Activated T-helper 2 cell treated with anti-CD3 and anti-CD28 coated beads, Interferon-gamma antibody, Interleukin-2, Interleukin-4, amounts not matched to agents 10 μg/mL and 5 μg/mL and 100 μg/mL, durations not matched to agents 14 hours and 24 hours and 36 hours (primary cell): ENCODE measurements at places on chromosomes 16 and 17. TPM values are rescaled to one million over a fixed set of nuclear protein-coding genes. Genes with fewer than 3 reads are reported as not detected.
A peak's percentile ranks its signal among the peaks of the same experiment; 100 is the strongest.

The MYOCD gene
- not detected in 2 replicates for total RNA-seq

The LYRM1 gene
- total RNA-seq = 30.5 and 34.7 TPM in 2 replicates

The KRTAP1-5 gene
- total RNA-seq = not detected in 2 replicates

DNA sequence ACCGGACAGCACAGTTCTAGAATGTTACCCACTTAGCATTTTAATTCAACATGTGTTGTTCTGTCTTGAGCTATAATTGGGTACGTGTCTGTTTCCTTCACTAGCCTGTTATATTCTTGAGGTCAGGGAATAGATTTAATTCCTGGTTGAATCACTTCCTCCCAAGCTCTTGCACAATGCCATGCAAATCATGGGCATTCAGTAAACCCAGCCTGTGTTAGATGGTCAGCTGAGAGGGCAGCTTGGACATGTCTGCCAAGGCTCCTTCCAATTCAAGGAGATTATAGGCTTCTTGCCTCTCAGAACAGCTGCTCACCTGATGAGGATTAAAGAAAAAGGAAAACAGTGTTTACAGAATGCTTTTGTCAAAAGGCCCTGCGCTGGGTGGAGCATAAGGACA is 12.6 kb downstream of the C1QTNF1 start:
- H3K27ac ChIP-seq = no peak overlapping the region
- peaks cover 4% of the 10 kb centered on the region for H3K27me3 ChIP-seq
- no peaks in the 10 kb centered on the region for H3K36me3 ChIP-seq
- no peak overlapping the region for H3K4me3 ChIP-seq

DNA sequence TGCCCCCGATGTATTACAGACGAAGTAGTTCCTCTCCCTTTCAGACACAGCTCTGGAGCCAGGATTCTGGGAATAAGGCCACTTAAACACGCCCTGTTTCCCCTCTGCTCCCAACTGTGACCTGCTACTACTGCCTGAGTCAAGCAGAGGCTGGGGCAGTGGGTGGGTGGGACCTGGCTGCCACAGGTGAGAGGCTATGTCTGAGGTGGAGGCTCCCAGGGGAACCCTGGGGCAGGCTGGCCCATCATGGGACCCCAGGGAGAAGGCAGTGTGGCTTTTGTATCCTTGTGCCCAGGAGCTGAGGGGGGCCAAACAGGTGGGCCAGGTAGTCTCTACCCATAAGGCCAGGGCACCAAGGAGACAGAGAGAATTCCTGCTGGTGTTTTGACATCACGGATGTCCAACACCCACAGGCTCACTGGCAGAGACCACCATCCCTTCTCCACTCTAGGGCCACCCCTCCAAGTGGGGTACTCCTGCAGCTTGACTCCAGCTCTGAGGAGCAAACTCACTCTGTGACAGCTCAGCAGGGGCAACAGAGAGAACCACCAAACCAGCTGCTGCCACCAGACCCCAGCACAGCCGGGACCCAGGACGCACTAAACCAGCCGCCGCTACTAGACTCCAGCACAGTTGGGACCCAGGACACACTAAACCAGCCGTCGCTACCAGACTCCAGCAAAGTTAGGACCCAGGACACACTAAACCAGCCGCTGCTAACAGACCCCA is 105.3 kb upstream of the SMURF2 start:
- no peaks in the 10 kb centered on the region for H3K4me1 ChIP-seq
- H3K4me3 ChIP-seq = no peak overlapping the region
- peaks cover 20% of the 10 kb centered on the region for H3K36me3 ChIP-seq
- H3K27ac ChIP-seq = no peak overlapping the region
- H3K27me3 ChIP-seq = no peaks in the 10 kb centered on the region

DNA sequence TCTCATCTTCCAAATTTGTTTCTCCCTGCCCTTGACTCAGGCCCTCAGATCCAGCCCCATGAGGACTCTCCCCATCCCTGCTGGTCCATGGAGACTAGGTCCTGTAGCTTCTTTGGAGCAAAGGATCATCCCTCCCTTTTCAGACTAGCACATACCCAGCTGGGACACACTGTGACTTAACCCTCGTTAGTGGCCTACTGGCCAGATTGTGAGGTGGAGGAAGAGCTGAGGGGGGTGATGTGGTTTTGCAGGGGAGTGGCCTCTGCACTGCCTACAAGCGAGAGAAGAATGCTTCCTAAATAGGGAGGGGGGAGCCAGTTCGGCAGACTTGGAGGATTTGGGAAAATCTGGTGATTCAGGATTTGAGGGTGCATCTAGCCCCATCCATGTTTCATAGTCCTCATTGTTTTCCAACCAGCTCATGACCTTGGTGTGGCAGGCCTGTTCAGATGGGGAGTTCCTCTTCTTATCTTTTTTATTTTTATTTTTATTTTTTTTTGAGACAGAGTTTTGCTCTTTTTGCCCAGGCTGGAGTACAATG is 47.8 kb upstream of the SLC47A1 start:
- H3K27me3 ChIP-seq = peaks cover 2% of the 10 kb centered on the region
- DNase-seq = no peak
- H3K27ac ChIP-seq = no peak overlapping the region
- no peak overlapping the region for H3K4me3 ChIP-seq
- no peaks in the 10 kb centered on the region for H3K4me1 ChIP-seq
- no peaks in the 10 kb centered on the region for H3K36me3 ChIP-seq

DNA sequence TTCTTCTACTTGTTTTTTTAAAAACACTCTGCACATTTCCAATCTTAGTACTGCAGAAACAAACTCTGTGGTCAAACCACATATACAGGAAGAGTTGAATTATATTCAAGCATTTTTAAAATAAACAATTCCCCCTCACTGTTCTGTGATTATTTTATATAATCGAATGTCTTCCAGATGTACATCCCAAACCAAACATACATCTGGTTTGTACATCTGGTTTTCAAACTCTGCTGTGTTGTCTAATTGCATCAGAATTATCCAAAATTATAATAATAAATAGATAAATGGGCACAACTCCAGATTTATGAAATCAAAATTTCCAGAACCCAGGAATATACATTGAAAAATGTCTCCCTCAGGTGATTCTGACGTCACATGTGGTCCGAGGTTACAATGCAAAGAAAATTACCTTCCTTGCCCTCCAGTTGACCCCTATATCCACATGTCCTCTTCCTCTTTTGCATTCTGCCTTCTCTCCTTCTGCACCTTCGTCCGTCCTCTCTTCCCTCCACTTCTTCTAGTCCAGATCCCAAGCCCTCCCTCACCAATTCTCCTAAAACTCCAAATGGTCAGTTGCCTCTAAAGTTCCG is 13.3 kb upstream of the CCDC144A start:
- H3K4me3 ChIP-seq = no peak overlapping the region
- H3K27me3 ChIP-seq = peaks cover 17% of the 10 kb centered on the region
- H3K36me3 ChIP-seq = no peaks in the 10 kb centered on the region
- H3K27ac ChIP-seq = no peak overlapping the region
- DNase-seq = no peak
- H3K4me1 ChIP-seq = no peaks in the 10 kb centered on the region

GRCh38 chr17:62617894-62618472 is 9.5 kb upstream of the MRC2 start:
- H3K27ac ChIP-seq = no peak overlapping the region
- H3K27me3 ChIP-seq = no peaks in the 10 kb centered on the region
- no peak overlapping the region for H3K4me3 ChIP-seq
- peaks cover 7% of the 10 kb centered on the region for H3K4me1 ChIP-seq
- DNase-seq = no peak

- no peaks in the 10 kb centered on the region for H3K27me3 ChIP-seq
- peaks cover 55% of the 10 kb centered on the region for H3K4me1 ChIP-seq
- DNase-seq = no peak
- peak overlapping the region; percentile 91 for H3K4me3 ChIP-seq
These were observed 1.3 kb downstream of the ADCY7 start for GRCh38 chr16:50267651-50268050.

DNA sequence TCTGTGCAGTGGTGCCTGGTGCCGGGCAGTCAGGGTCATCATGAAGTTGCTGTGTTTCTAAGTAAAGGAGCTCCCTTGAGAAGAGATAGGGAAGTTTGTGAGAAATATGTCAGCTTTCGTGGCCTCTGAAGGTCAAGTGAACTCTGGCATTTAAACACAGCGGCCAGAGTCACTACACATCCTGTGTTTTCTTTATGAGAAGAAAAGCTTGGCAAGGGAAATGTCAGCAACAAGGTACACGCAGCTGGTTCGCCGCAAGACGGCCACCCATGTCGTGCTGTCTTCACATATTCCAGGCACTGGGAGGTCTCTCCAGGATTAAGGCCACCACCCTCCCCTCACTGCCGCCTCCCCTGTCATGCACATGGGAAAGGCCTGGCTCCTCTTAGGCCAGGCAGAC is 33.2 kb upstream of the PEMT start:
- H3K27me3 ChIP-seq = peaks cover 7% of the 10 kb centered on the region
- no peak overlapping the region for H3K4me3 ChIP-seq
- no peak overlapping the region for H3K27ac ChIP-seq
- H3K36me3 ChIP-seq = no peaks in the 10 kb centered on the region
- peaks cover 6% of the 10 kb centered on the region for H3K4me1 ChIP-seq

DNA sequence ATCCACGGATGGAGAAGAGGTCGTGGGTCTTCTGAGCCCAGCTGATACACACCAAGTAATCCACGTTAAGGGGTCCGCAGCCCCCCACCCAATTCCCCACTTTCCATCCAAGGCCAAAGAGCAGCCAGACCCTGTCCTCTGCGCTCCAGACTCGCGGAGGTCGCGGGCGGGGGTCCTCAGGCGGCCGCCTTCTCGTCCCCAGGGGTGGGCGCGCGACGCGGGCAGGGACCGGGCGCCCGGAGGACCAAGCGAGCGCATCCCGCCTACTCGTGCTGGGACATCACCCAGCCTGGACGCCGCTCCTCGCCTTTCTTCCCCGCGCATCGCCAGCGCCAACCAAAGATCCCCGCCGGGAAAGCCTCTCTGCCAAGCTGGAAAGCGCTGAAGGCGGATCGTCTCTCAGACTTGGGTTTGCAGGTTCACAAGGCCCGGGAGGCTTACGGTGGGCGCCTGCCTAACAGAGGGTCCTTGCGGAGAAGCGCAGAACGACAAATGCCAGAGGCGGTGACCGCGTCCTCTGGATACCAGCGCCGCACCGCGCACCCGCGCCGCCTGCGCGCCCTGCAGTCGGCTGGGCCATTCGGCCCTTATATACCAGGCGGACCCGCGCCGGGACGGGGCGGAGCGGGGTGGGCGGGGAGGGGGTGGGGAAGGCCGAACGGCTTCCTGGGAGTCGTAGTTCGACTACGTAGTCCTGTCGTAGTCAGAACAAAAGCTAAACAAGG is 471.6 kb downstream of the SOX9 start:
- H3K36me3 ChIP-seq = no peaks in the 10 kb centered on the region
- H3K27me3 ChIP-seq = peaks cover 59% of the 10 kb centered on the region
- H3K4me1 ChIP-seq = peaks cover 20% of the 10 kb centered on the region
- H3K4me3 ChIP-seq = peak overlapping the region; percentile 80

DNA sequence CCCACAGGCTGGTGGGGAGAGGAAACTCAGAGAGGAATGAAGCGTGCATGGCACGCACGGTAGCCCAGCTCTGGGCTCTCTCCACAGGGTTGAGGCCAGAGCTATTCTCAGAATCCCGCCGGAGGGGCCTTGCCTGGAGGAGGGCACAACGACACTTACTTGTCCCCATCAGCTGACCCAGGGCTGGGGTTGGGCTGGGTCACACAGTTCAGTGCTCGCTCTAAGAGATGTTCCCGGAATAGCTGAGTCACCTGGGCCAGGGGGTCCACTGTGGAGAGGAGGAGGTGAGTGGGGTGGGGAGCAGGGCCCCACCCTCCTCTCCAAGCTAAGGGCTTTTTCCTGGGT is 21.8 kb downstream of the SREBF1 start:
- no peak overlapping the region for H3K27ac ChIP-seq
- no peak overlapping the region for H3K4me3 ChIP-seq
- peaks cover 73% of the 10 kb centered on the region for H3K36me3 ChIP-seq
- H3K4me1 ChIP-seq = peaks cover 22% of the 10 kb centered on the region
- no peaks in the 10 kb centered on the region for H3K27me3 ChIP-seq
- DNase-seq = no peak

DNA sequence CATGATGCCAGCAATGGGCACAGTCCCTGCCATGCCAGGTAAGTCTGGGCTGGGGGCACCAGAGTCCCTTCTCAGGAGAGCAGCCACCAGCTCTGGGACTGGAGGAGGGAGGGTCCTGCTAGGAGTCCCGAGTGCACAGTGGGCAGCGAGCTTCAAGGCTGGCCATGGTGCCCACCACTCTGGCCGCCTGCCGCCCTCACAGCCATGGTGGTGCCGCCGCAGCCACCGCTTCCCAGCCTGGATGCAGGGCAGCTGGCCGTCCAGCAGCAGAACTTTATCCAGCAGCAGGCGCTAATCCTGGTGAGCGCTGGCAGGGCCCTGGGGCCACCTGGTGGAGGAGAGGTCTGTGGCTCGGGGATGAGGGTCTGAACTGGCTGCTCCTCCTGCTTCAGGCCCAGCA is 17.9 kb upstream of the SMIM5 start:
- no peaks in the 10 kb centered on the region for H3K36me3 ChIP-seq
- H3K4me3 ChIP-seq = no peak overlapping the region
- DNase-seq = no peak
- no peaks in the 10 kb centered on the region for H3K27me3 ChIP-seq
- H3K4me1 ChIP-seq = no peaks in the 10 kb centered on the region

DNA sequence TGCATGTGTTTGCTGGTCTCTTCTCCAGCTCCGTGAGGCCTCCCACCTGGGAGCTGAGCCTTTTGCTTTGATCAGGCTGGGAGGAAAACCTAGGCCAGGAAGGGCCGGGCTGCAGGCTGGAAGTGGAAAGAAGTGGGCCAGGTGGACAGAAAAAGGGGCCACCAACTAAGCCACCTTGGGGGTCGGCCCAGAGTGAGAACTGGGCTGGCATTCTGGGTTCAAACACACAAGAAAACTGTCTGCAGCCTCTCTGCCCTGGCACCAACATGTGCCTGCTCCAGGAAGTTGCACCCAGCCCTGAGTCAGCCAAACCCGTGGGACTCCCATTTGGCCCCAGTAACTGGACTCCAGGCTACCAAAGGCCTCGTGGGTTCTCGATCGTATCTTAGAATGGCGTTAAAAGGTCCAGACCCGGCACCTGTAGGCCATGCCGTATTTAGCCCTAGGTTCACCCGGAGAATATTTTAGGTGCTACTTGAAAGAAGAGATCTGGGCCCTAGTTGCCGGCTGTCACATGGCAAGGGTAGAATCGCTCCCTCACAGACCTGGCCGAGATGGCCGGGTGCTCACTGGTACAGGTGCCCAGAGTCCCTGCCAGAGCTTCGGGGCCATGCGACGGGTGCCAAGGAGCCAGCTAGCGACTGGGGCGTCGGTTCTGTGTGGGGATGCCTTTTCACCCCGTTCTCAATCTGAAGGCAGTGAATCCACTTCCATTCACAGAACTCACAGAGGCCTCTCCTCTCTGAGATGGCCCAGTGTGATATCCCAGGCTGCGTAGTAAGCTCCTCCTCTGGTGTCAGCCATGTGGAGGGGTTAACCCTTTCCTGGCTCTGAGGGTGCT is 236.6 kb downstream of the MRTFB start:
- peaks cover 11% of the 10 kb centered on the region for H3K4me1 ChIP-seq
- no peak overlapping the region for H3K27ac ChIP-seq
- no peak for DNase-seq
- H3K27me3 ChIP-seq = peaks cover 29% of the 10 kb centered on the region
- no peak overlapping the region for H3K4me3 ChIP-seq
- H3K36me3 ChIP-seq = no peaks in the 10 kb centered on the region

DNA sequence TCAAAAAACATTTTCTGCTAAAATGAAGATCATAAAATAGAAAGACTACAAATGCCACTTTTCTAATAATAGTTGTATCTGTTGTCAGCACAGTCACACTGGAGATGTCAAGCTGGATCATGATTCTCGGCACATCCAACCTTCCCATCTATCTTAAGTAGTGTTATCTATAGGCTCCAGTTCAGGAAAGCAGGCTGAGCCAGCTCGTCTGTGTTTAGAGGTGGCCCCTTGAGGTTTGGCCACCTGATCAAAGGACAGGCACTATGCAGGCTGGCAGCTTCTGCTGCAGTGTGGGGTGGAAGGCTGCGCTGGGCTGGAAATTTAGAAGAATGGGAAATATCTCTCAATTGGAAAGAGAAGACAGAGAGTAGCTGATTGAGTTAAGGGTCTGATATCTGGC is 32.4 kb downstream of the SMYD4 start:
- H3K27me3 ChIP-seq = no peaks in the 10 kb centered on the region
- no peak overlapping the region for H3K4me3 ChIP-seq
- H3K4me1 ChIP-seq = no peaks in the 10 kb centered on the region
- no peak overlapping the region for H3K27ac ChIP-seq
- no peak for DNase-seq
